ENCODE measurements at places on chromosomes 4 and X.

- DNase-seq = no peak
Observed at GRCh38 chr4:101649790-101650515, 140.6 kb upstream of the BANK1 start.

GRCh38 chr4:130484826-130485225, 1388.9 kb downstream of the C4orf33 start:
- DNase-seq = no peak

DNA sequence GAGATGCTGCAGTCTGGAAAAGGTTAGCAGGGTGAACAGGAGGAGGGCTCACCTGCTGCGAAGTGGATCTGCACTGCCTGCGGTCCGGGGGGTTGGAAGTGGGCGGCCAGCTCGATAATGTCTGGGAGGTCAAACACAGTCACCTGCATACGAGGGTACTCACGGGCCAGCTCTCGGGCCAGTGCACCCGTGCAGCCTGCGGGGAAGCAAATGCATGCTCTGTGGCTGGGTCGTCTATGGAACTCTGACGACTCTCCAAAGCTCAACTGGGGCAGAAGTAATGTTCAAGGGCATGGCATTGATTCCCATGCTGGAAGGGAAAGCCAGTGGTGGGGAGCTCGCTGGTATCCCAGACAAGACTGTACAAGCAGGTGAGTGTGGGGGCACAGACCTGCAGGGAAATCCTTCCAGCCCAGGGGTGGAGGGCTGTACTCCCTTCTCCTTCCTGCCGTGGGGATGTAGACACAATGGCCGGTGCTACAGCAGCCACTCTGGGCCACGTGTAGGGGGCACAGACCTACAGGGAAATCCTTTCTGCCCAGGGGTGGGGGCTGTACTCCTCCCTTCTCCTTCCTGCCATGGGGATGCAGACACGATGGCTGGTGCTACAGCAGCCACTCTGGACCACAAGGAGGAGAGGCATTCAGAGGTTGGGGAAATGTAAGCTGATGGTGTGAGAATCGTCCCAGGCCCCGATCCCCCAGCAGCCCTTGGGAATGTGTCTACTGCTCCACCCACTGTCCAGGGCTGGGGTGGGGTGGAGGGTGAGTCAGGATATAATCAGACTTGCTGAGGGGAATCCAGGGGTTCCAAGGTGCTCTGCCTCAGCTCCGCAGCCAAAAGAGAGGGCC, 26.2 kb upstream of the SLC25A6 start:
- DNase-seq = no peak

DNA sequence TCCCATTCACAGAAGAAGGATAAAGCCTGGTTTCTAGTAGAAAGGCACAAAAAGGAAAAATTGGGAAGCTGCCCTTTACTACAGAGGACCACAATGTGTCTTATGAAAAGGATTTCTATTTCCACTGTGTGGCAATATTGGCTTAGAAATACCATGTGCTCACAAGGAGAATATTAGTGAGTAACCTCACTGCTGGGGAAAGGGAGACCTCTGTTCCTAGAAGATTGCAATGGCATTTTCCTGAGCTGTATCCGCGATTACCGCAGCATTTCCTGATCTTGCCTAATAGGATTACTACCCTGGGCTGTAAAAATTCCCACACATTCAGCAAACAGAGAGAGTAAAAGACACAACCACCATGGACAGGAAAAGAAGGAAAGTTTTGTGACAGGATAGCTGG, 308.8 kb upstream of the TECRL start:
- DNase-seq = no peak

GRCh38 chrX:121360280-121360679, 312.9 kb downstream of the GLUD2 start:
- no peak for DNase-seq

GRCh38 chrX:31993637-31994036, 921.8 kb upstream of the FTHL17 start:
- DNase-seq = no peak

DNA sequence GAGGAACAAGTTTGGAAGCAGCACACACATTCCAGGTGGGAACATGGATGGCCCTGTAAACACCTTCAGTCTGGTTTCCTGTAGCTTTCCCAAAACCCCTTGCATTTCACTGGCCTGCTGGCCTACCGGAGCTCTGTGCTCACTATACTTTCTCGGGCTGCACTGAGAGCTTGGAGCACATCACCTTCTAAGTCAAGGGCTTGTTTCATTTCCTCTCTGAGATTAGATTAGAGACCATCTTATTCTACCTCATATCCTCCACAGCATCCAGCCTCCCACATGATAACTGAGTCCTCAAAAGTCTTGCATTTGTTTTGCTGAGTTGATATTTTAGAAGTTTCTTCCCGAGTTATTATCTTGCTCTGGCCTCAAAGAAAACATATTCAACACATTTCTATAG, 147.7 kb downstream of the RASL11B start:
- DNase-seq = no peak

- DNase-seq = no peak
Observed at GRCh38 chrX:132561483-132561882, 72.6 kb upstream of the MBNL3 start.

DNA sequence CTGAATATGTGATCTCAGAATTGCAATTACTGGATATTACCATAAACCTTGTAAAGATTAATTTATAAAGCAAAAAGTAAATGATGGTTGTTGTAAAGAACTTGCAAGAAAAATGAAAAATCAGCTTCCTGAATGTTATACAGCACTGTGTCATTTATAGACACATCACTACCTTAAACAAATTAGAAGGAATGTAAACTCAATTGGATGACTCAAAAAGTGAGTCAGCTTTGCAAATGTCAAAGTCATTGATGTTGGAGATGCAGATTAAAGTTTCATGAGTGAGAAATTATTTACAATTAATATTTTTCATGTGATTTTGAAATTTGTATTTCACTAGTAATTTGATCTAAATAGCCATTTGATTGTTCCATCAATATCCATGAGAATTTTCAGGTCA, 193.2 kb downstream of the RAPGEF2 start:
- no peak for DNase-seq

- no peak for DNase-seq
Observed at GRCh38 chr4:139515531-139515958, 40.5 kb downstream of the SETD7 start.

DNA sequence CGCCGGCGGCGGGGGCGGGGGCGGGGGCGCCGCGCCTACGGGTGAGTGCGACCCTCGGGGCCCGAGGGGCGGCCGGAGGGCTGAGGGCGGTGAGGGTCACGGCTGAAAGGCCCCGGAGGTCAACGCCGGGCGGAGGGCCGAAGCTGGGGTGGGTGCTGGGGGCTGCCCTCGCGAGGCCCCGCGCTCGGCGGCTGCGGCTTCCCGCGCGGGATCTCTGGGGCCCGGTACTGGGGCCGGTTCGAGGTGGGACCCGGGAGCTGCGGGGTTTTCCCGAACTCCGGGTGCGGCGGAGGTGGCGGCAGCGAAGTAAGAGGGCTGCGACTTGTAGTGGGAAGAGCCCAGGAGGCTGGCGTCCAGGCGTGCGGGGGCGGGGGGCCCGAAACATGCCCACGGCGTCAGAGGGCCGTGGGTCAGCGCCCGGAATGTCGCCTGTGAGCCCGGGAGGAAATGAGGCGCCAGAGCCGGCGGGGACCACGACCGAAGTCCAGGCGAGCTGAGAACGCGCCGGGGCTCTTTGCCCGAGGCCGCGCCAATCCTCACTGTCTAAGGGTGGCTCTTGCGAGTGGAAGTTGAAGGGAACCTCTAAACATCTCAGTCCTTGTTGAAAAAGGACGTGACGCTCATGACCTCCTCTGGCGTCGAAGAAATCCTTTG, 407 bp downstream of the IL13RA1 start:
- DNase-seq = no peak

DNA sequence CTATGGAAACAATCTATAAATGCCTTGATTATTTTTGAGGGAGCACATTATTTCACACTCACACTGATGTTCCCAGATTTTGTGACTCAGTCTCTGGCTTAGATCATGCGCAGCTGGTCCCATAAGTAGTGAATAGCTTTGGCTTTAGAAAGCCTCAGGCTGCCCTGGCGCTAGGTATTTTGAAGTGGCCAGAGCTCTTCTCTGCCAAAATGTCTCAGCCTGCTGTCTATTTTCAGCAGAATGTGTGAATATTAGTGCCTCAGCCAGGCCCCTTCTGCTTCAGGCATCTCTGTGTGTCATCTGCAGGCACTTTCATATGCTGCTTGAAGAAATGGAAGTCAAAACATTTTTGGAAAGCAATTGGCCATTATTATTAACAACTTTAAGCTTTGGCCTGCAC, 931.0 kb upstream of the INTU start:
- DNase-seq = no peak

DNA sequence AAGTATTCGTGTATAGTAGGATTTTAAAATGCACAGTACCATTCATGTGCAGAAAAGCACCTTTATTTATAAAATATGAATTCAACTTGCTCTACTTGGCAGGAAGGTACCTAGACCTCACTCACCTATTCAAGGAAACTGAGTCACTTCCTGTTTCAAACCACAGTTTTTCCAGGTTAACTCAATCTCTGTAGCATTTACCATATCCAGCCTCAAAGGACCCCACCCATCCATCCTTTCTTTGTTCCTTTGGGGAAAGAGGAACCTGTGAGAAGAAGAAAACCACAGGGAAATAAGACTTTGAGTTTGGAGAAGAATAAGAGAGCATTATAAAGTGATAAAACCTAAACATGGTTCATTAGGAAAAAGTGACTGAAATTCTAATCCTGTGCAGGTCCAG, 250.7 kb downstream of the CBR4 start:
- no peak for DNase-seq

DNA sequence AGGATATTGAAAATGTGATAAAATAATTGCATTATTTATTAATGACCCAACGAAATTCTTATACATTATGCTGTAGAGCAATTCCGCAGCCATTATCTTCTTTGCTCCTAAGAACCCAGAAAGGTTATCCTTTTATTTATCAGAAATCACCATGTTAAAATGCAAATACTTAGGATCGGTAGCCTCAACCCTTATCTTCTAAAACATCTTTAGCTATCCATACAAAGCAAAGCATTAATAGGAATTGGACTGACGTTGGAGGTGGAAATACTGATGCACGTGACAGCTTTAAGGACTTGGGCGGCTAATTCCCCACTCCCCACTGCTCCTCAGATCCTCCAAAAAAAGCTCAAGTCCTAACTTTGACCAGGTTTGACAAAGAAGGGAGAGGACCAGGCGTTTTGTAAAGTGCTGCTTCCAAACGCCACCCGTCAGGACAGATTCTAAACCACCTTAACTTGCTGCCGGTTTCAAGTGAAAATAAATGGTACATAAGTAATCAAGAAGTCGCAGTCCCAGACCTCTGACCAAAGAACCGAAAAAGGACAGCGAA, 539 bp upstream of the SPCS3 start:
- no peak for DNase-seq

- peak; percentile 21 for DNase-seq
Observed at GRCh38 chr4:114659386-114660008, 60.9 kb downstream of the UGT8 start.

- DNase-seq = no peak
Observed at GRCh38 chrX:149131774-149132173, 373.3 kb downstream of the IDS start.

DNA sequence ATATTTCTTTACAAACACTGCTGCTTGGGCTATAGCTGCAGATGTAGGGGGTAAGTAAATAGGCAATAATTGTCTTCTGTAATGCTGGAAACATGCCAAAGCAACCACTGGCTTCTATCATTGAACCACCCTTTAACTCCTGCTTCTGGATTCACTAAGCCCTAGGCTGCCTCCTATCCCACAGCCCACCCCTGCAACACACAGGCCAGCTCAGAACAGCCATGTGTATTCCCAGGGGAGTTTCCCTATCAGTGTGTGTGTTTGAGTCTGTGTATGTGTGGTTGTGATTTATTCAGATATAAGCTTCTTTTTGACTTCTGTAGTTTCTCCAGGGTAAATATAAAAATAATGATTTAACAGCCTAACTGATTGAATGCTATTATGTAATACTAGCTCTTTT, 291.3 kb downstream of the PCDH10 start:
- no peak for DNase-seq

GRCh38 chr4:83054928-83055327, 19.9 kb downstream of the COPS4 start:
- no peak for DNase-seq

DNA sequence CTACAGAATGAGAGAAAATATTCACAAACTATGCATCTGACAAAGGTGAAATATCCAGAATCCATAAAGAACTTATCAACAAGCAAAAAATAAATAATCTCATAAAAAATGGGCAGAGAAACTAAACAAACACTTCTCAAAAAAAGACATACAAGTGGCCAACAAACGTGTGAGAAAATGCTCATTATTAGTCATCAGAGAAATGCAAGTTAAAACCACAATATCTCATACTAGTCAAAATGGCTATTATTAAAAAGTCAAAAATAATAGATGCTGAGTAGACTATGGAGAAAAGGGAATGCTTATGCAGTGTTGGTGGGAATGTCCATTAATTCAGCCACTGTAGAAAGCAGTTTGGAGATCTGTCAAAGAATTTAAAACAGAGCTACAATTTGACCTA, 533.3 kb downstream of the TMA16 start:
- no peak for DNase-seq

- no peak for DNase-seq
Observed at GRCh38 chr4:80465238-80465637, 129.7 kb downstream of the CFAP299 start.

- DNase-seq = no peak
Observed at GRCh38 chr4:142035566-142035965, 399.2 kb downstream of the IL15 start.

GRCh38 chr4:25096981-25097443, 63.2 kb downstream of the SEPSECS start:
- DNase-seq = no peak

- DNase-seq = no peak
Observed at GRCh38 chr4:188400451-188400850, 261.2 kb downstream of the TRIML1 start.

- no peak for DNase-seq
Observed at GRCh38 chr4:8516996-8517550, 63.1 kb upstream of the GPR78 start.

GRCh38 chr4:22531311-22532019, 15.6 kb upstream of the ADGRA3 start:
- no peak for DNase-seq

- no peak for DNase-seq
Observed at GRCh38 chr4:159232465-159233106, 129.7 kb downstream of the RAPGEF2 start.

GRCh38 chr4:102639598-102639997, 121.2 kb downstream of the MANBA start:
- DNase-seq = no peak

DNA sequence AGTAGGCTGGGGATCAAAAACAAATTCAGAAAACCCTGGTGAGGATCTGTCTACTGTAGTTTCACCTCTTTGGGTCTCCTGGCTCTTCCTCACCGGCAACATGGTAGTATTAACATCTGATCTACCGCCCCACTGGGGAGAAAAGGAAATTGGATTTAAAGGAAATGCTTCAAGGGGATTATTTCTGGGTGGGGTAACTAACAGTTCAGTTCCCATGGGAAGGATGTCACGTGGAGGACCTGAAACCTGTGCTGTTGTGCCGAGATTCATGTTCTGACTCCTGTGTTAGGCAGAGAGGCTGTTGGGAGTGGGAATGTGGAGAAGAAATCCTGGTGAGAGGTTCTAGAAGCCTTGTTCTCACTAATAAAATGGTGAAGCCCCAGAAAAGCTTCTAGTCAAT, 254.4 kb downstream of the BCOR start:
- DNase-seq = no peak

- peak; percentile 4 for DNase-seq
Observed at GRCh38 chr4:18980516-18981233, 959.1 kb upstream of the LCORL start.
